Hypothalamus (tissue), 51 donors: ENCODE measurements at places on chromosomes 4 and X.

DNA sequence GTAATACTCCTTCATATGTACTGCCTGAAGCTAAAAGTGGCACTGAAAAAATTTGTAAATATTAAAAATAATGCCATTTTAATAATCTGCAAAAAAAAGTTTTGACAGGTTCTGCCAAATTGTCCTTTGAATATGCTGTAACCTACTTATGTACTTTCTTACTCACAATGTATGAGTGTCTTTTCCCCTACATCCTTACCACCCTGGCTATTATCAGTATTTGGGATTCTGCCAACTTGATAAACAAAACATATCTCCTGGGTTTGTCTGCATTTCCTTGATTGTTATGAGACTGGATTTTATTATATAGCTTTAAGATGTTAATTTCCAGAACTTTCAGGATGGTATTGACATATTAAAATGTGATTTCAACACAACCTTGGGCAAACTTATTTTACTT, 187.9 kb downstream of the CHM start:
- no peak for DNase-seq

- DNase-seq, result no peak
These were observed 17.2 kb upstream of the IGFBP7 start for GRCh38 chr4:57127361-57127760.

DNA sequence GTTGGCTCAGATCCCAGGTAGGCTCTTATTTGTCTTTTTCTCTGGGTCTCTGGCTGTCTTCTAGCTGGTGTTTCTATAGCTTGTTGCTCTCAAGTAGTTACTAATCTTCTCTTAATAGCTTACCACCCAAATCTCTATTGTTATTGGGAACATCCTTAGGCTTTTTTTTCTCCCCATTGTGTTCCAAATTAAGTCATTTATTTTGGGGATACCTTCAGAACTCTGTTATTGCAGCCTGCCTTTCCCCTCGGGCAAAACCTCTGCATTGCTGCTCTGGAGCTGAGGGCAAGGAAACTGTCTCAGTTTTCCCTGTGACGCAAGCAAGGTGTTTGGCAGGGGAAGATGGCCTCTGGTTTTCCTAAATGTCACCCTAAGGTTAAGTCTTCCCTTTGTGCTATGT, 338.1 kb upstream of the ZCCHC13 start:
- DNase-seq, result no peak

DNA sequence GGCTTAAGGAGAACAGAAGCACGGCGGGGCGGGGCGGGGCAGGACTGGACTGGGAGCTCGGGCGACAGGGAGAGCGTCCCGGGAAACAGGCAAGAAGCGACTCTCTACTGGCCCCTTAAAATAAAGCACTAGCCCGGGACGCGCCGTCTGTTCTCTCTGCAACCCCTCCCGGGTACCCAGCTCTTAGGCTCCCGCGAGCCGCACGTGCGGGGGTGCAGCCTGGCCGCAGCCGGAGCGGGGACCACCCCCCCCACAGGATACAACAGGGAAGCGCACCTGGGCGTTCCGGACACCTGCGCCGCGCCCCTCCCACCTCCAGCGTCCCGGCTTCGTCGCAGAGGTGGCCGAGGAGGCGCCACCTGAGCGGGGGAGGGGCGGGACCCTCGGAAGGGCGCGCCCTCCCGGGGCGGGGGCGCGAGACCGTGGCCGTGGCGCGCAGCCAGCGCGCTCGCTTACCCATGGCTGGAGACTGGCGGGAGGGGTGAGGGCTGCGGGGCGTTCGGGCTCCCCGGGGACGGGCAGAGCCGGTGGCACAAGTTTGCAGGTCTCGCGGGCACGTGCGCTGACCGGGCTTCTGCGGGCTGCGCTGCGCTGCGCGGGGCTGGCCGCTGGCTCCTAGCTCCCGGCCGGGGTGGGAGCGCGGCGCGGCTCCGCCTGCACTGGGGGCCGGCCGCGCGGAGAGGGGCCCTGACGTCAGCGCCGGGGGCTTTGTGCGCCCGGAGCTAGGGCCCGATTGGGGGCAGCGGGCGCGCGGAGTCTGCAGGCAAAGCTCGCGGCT, 91.5 kb downstream of the GEMIN8 start:
- peak; percentile 9 for DNase-seq

DNA sequence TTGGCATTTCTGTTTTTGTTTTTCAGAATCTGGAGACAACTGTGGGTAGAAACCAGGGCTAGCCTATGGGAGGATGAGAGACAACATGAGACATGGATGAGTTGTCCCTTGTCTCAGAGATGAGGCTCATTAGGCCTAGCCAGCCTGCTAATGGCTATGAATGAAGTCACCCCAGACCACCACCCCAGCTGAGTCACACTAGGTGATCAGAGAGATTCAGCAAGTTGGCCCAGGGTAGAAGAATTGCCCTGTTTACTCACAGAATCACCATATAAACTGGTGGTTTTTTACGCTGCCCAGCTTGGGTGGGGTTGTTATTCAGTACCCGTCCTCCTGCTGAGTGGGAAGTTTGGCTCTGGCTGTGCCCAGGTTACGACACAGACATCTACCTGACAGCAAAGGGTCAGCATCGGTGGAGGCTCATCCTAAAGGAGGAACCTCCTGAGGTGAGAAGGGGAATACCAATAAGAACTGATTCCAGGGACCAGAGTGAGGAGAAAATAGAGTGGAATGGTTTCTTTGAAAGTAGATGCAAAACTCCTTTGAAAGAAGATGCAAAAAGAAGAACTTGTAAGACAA, 17.2 kb upstream of the ARSJ start:
- DNase-seq, result no peak

GRCh38 chrX:85303544-85303943, 59.8 kb downstream of the ZNF711 start:
- DNase-seq, result no peak

GRCh38 chrX:12975991-12976558, 1.2 kb downstream of the TMSB4X start:
- no peak for DNase-seq

DNA sequence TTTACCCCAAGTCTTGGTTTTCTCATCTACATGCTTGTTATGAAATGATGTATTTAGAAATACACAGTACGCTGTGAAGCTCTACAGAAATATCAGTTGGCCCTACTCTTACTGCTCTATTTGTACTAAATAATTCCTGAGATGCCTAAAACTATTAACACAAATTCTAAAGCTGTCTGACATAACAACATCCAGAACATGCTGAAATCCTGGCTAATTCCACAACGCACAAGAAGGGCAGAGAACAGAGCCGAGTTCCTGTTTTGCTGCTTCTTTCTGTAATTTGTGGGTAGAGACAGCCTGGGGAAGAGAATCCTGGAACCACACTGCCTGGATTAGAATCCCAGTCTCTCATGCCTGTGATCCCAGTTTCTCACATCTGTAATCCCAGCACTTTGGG, 59.0 kb downstream of the ZNF827 start:
- DNase-seq, result no peak

DNA sequence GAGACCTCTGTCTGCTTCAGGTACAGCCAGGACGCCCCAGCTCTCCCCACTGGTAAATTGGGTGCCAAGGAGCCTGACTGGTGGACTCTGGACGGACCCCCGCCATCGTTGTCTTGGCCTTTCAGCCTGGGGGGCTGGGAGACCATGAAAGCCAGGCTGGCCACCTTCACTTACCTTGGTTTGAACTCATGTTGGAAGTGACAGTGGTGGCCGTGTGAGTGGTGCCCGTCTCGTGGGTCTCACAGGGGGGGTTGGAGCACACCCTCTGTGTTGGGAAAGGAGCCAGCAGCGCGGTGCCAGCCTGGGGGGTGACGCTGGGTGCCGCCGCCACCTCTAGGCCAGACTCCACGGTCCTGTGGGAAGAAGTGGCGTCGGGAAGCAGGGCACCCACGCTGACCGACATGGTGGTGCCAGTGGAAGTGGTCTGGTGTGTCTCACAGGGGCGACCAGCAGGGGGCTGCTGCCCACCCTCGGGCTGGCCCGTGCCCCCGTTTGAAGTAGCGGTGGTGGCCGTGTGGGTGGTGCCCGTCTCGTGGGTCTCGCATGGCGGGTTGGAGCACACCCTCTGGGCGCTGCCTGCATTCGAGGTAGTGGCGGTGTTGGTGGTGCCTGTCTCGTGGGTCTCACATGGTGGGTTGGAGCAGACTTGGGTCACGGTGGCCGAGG, 9.6 kb upstream of the RENBP start:
- DNase-seq, result no peak

DNA sequence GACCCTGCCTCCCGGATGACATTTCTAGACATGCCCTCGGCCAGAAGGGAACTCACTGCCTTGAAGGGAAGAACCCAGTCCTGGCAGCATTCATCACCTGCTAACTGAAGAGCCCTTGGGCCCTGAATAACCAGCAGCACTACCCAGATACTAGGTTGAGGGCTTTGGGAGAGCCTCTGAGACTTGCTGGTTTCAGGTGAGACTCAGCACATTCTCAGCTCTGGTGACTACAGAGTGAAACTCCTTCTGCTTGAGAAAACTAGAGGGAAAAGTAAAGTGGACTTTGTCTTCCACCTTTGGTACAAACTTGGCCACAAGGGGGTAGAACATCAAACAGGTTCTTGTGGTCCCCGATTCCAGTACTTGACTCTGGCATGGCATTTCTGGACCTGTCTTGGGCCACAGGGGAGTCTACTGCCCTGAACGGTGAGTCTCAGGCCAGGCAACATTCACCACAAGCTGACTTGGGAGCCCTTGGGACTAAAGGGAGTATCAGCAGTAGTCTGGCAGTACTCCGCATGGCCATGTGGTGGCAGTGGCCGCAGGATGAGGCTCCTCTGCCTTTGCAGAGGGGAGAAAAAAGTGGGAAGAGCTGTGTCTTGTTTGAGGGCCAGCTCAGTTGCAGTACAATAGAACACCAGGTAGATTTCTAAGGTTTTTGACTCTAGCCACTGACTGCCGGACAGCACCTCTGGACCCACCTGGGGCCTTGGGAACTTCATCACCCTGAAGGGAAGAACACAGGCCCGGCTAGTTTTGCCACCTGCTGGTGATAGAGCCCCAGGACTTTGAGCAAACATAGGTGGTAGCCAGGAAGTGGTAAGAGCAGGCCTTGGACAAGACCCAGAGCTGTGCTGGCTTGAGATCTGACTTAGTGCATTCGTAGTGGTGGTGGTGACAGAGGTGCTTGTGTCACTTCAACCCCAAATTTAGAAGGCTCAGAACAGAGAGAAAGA, 414.8 kb downstream of the OPHN1 start:
- DNase-seq, result no peak

- no peak for DNase-seq
These were observed 8.9 kb upstream of the RENBP start for GRCh38 chrX:153953342-153953830.

DNA sequence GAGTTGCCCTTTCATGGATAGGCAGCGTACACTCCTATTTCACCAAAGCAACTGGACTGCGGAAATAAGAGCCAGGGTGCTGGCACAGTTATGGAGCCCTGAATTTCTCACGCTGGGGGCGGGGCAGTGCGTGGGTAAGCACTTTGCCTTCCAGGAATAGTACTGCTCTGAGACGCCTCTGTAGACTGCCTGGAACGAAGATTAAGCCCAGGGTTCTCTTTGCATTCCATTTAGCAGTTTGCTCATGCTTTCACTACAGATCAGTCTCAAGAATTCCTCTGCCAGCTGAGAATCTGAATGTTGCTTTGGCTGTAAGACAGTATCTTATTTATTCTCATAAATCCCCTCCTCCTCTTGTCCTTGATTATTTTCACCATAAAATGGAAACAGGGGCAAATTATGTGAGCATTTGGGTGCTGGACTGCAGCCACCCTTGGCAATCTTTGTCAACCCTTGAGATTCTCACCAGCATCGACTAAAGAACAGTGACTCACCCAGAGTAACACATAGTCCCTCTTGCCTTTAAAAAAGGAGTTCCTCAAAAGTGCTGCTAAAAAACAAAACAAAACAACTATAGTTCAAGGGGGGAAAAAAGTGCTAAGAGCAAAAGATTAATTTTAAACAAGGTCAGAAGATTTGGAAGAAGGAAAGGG, 88.9 kb upstream of the CITED1 start:
- DNase-seq, result no peak

GRCh38 chr4:113049421-113050370, at the start of gene ANK2:
ANK2 (plus strand) TSS chr4:113049653; CDS start chr4:113049729, 76 bp downstream.
- peak; percentile 75 for DNase-seq

GRCh38 chr4:185830263-185830994, 18.4 kb upstream of the SORBS2 start:
- DNase-seq, result no peak

- no peak for DNase-seq
These were observed 283.6 kb downstream of the CFAP299 start for GRCh38 chr4:80619070-80619674.

DNA sequence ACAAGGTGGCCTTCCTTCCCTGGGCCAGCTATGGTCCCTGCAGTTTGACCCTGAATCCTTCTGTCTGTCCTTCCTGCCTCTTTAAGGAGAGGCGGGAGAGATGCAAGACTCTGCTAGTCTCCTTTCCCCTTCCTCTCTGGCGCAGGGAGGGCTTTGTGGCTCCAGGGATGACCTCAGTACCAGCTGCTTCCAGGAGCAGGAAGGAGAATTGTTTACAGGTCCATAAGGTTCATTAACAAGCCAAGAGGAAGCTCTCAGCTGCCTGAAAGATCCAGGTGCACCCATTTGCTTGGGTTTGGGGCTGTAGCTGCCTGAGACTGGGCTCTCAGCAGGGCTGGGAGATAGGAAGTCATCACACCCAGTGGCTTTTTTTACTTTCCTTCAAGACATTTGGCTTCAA, 4.0 kb upstream of the FATE1 start:
- no peak for DNase-seq

- no peak for DNase-seq
These were observed 15.1 kb upstream of the AFF1 start for GRCh38 chr4:86919561-86920223.

GRCh38 chrX:12936947-12937346, 30.5 kb downstream of the TLR8 start:
- no peak for DNase-seq
